Mucosa of descending colon (tissue), 3 donors: ENCODE measurements at places on chromosomes 2 and 18. TPM values are rescaled to one million over a fixed set of nuclear protein-coding genes. Genes with fewer than 3 reads are reported as not detected.

Gene C2orf66
- not detected for total RNA-seq

Gene VAMP8
- 254 TPM for total RNA-seq

Gene PROM2
- total RNA-seq: 35.8 TPM

Gene KRTCAP3
- total RNA-seq: 85.1 TPM

Gene EPHA4
- 21.9 TPM for total RNA-seq

- DNase-seq: peak; percentile 69
Measured at GRCh38 chr2:61177727-61178549, 15.9 kb downstream of the C2orf74 start.

GRCh38 chr2:168346725-168347477 is 99.5 kb upstream of the STK39 start:
- no peak for DNase-seq

GRCh38 chr2:96356889-96357288 is 21.3 kb downstream of the NCAPH start:
- DNase-seq: no peak

DNA sequence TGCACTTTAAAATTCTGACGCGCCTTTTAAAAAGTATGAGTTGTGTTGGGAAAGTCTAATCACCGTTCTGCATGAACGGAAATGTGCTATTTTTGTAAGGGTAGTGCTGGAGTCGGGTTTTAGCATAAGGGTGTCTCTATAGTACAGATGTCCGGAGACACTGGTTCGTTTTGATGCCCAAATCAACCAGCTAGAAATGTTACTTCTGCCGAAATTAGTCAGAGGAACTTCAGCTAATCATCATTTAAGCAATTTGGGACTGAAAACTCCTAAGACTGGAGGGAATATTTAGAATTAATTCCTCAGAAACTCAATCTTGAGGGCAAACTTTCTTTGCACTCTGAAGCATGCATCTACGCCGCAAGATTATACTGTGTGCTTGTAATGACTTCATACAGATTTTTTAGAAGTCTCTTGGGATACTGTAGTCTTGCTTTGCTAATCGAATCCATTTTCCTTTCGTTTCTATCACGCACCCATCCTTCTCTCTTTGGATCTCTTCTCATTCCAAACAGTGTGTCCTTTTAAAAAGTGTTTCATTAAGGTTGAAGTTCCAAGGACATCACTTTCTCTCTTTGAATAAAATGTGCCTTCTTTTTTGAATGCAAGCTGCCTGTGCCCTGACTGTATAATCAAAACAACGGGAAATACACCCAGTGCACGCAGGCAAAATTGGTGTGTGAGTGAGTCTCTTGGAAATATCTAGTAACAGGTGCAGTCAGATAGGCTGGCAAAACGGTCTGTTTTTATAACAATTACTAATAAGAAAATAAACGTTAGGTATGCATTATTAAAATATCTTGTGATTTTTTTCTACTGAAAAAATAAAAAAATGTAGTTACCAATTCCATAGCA is 270.9 kb upstream of the TCF4 start:
- no peak for DNase-seq

- no peak for DNase-seq
Measured at GRCh38 chr2:60214626-60214875, 338.9 kb downstream of the BCL11A start.

- DNase-seq: no peak
Measured at GRCh38 chr2:45648636-45649035, 2.8 kb upstream of the PRKCE start.

DNA sequence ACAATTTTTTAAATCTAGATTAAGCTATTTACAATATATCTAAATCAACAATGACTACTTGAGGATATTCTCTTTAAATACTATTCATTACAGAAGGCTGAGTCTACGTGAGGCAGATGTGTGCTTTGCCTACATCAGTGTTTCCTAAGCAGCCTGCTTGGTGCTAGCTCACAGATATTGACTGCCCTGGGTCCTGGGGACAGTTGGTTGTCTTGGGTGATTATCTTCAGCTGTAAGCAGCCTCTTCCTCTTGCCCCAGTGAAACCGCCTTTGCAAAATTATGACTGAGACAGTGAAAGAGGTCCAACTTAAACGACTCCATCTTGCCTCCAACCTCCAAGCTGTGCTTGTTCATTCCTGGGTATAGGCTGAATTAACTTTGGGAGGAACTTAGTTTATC is 39.6 kb upstream of the CCDC88A start:
- DNase-seq: no peak

DNA sequence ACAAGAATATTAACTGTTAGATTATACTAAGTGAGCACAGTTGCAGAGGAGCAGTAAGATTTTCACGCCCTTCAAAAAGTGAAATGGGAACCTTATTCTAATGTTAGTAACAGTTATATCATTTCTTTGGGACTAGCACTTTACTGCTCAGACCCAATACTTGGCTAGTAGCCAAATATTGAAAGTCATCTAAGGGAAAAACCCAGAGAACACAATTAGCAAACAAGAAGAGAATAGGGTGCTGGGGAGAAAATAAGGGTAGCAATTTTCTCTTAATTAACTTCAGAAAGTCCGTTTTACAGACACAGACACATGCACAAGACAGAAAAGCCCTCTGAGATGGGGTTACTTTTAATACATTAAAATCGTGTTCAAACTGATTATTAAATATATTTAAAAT is 71.8 kb downstream of the ID2 start:
- no peak for DNase-seq

DNA sequence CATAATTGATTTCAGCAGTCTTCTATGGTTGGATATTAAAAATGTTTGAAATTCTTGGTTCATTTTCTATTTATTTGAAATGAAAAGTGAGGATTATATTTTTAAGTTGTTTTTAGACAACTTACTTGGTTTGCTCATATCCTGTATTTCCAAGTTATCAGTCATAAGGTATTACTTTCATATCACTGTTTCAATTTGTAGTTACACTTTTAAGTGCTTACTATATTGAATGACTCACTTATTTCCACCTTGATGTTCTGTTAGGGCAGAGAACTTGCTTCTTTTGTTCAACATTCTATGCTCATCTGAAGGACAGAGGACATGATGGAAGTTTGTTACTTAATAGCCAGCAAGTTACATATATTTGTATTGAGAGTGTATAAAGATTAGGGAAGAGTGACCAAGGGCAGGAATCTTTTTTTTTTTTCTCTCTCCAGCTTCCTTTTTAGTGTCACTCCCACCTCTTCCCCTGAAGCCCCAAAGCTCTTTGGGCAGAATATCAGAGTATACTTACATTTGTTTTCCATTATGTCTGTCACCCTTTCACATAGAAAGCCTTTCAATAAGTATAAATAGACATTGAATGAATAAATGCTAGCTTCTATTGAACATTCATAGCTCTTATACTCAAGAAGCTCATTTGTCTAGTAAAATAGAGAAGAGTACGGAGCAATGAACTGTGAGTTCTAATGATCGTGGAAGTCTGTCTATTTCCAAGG is 28.1 kb downstream of the PIK3C3 start:
- no peak for DNase-seq

DNA sequence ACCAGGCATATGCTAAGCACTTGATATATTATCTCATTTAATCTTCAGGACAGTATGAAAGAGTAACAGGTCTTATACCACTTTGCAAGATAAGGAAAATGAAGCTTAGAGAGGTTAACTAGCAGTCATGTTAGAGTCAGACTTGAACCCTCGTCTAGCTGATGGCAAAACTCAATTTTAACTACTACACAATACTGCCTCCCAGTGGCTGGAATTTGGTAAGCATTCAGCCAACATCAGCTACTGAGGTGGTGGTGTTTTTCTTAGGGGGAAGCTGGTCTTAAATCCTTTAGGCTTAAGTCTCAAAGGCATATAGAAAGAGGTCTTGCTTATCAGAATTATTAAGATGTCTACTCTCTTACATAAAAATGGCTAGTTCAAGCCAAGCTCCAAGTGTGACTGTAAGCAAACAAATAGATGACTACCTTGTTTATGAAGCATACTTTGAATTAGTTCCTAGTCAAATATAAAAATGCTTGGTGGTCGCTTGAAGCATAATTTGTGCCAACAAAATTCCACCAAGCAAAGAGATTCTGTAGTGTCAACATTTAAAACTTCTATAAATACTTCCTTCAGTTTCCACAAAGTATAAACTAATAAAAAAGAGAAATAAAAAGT is 325.4 kb upstream of the FIGN start:
- DNase-seq: no peak

DNA sequence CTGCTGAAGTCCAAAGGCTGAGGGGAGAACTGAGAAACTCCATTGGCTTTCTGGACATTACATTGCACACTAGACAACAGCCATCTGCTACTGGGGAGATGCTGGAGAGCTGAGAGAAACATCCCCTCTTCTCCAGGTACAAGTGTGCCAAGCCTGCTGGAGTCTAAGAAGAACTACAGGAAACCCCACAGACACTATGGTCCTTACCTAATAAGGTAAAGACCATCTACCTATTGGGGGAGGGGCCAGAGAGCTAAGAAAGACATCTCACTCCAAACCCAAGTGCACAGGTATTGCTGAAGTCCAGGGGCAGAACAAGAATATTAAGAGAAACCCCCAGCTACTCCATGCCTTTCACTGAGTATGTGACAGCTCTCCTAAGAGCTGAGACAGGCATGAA is 338.7 kb upstream of the NCKAP5 start:
- DNase-seq: no peak

DNA sequence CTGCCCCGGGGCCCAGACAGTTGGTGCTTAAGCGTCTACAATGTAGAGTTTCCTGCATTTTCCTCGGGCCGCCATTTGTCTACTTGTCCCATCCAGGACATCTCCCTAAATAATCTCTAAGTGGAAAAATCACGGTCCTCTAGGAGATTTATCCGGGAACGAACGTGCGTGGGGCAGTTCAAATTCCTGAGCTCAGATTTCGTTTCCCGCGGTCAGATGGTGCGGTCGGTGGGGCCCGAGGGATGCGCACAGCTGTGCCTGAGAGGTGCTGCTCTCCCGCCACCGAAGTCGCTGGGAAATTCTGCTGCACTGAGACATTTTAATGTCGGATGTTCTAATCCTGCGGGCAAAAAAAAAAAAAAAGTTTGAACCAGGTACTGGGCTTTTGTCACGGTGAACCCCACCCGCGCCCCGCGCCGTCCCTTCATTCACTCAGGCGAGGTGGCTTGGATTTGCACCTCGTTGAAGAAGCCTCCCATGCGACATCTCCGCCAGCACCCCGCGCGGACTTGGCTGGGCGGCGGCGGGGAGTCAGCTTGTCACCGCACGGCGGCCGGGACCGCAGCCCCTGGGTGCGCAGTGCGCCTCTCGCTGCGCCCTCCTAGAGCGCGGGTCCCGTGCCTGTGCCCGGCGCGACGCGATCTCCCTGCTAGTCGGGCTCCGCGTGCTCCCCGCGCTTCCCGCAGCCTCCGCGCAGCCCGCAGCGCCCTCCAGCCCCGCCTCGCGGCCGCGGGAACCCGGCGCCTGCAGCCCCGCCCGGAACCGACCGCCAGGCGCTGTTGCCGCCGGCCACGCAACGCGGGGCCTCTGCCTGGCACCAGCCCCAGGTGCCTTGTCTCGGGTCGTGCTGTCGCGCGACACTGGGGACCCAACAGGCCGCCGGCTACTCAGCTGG is 191.9 kb upstream of the TCF4 start:
- peak; percentile 47 for DNase-seq

DNA sequence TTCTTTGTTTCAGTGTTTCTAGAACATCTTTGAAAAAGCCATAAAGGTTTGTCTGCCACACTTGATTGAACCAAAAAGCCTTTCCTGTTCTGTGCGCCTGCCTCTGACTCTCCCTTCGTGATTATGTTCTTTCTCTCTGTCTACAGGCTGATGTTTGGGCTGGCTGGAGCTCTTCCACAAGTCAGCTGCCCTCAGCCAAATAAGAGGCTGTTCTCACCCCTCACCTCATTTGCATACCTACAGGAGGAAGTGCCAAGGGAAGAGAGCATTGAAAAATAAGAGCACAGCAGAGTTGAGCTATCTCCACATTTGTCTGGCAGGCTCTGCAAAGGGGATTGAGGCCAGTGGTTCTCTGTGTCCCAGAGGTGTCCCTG is 15.8 kb downstream of the INPP5D start:
- no peak for DNase-seq

GRCh38 chr2:112137516-112138158 is 548 bp upstream of the FBLN7 start:
- no peak for DNase-seq

GRCh38 chr18:39741755-39742466 is 2176.3 kb upstream of the CELF4 start:
- no peak for DNase-seq
